Urothelium cell line (cell line): ENCODE measurements at places on chromosomes 1 and 21.

- DNase-seq: peak; percentile 52
Measured at GRCh38 chr21:18951271-18952038, 547.9 kb upstream of the TMPRSS15 start.

DNA sequence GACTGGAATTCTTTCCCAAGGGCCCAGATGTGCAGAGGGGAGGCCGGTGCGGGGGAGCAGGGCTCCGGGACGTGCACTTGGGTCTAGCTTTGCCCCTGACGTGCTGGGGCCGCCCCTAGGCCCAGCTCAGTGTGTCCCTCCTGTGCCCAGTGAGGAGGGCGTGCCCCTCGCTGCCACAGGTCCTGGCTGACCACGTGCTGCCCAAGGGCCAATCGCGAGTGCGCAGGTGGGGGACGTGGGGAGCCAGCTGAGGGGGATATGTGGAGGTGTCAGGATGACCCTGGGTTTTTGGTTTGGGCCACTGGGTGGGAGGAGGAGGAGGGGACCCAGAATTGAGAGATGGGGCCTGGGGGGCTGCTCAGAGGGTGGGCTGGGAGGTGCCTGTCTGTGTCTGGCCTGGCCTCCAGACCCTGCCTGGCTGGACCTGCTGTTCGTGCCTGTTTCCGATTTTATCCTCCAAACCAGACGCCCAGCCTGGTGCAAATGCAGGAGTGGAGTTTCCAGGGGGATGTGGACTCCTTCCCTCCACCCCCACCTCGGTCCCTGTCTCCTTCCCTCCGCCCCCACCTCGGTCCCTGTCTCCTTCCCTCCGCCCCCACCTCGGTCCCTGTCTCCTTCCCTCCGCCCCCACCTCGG, 6.1 kb upstream of the RNF223 start:
- DNase-seq: peak; percentile 63

GRCh38 chr1:6080469-6080868, 34.8 kb downstream of the KCNAB2 start:
- no peak for DNase-seq

GRCh38 chr1:24111996-24112779, at the start of gene MYOM3:
Gene MYOM3 (minus strand): TSS chr1:24112135. CDS start chr1:24108636, 3,499 bp downstream.
- DNase-seq: peak; percentile 81

DNA sequence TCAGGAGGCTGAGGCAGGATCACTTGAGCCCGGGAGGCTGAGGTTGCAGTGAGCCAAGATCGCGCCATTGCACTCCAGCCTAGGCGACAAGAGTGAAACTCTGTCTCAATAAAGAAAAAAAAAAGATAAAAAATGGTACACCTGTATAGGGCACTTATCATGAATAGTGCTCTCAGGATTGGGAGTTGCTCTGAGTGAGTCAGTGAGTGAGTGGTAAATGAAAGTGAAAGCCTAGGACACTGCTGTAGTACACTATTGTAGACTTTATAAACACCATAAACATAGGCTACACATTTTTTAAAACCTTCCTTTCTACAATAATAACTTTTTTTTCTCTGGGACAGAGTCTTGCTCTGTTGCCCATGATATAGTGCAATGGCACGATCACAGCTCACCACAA, 16.8 kb downstream of the PHTF1 start:
- DNase-seq: no peak

- DNase-seq: no peak
Measured at GRCh38 chr1:170680428-170680827, 16.5 kb downstream of the PRRX1 start.

DNA sequence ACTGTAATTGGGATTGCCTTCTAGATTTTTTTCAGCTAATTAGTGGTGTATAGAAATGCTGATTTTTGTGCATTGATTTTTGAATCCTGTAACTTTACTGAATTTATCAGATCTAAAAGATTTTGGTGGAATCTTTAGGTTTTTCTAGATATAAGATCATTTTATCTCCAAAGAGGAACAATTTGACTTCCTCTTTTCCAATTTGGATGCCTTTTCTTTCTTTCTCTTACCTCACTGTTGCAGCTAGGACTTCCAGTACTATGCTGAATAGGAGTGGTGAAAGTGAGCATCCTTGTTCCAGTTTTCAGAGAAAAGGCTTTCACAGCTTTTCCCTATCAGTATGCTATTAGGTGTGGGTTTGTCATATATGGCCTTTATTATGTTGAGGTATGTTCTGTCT, 53.6 kb downstream of the TESK2 start:
- DNase-seq: no peak

DNA sequence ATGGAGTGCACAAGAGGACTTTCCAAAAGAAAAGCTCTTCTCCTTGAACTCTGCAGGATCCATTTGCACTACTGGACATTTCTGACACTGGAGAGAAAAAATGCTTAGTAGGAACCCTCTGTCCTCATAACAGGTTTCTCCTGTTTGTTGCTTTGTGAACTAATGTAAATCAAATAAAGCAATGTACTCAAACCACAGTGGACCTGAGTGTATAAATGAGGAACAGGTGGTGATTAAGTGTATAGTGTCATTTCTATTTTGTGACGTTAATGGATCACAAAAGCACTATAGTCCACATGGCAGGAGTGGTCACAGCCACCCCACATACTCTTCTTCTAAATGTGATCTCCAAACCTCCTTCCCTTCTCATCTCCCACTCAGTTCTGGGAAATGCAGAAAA, 268.4 kb upstream of the DUSP10 start:
- no peak for DNase-seq

DNA sequence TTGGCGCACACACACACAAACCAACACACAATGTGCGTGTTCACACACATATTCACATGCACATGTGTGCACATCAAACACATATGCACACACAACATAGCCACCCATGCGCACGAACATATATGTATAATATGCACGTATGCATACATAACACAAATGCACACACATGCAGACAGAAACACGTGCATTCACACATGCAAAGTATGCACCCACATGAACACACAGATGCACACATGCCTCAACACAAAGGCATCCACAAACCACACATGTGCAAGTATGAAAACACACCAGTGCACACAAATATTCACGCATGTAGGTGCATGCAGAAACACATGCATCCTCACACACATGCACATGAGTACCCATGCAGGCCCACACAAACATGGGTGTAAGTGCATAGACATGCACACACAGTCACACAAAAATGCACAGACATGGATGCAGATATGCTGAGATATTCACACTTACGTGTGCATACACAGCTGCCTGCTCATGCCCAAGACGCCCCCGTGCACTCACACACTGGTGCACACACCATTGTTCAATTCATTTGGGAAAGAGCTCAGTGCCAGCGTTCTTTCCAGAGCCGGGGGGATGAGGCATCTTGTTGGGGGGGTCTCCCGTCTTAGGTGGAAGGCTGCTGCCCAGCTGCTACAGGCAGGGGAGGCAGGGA, 52.7 kb upstream of the ARHGEF16 start:
- DNase-seq: no peak

- DNase-seq: no peak
Measured at GRCh38 chr1:36802018-36802417, 232.3 kb downstream of the GRIK3 start.

GRCh38 chr1:237619553-237619952, 271.2 kb downstream of the ZP4 start:
- no peak for DNase-seq
